Activated T-cell treated with anti-CD3 and anti-CD28 coated beads, Interleukin-2, amount 50 U/mL, for 72 hours (primary cell): ENCODE measurements at places on chromosomes 6 and 20.

DNA sequence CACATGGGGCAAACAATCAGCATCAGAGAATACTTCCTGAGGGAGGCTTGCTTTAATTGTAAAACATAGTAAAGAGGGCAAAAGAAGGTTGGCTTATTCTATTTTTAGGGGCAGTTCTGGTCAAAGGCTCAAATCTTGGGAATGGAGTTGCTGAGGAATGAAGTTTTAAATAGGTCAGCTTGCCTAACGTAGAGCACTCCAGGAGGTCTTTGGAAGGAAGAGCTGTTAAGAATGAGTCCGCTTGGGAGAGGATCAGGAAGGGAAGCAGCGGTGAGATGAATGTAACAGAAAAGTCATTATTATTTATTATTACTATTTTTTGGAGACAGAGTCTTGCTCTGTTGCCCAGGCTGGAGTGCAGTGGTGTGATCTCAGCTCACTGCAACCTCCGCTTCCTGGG, 108.7 kb downstream of the ZFAND3 start:
- no peak for DNase-seq

GRCh38 chr6:157226761-157227160, 96.6 kb downstream of the TMEM242 start:
- no peak for DNase-seq

DNA sequence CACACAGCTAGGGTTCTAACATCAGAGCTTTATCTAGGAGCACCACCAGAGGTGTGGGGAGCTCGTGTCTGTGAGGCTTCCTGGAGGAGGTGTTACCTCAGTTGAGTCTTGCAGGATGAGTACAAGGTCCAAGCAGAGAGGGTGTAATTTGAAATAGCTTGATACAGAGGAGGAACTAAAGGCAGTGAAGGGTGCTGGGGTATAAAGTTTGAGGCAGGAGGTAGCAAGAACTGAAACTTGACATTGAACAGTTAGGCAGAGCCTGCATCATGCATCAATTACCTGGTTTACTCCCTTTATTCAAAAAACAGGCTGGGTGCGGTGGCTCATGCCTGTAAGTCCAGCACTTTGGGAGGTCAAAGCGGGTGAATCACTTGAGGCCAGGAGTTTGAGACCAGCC, 241.2 kb downstream of the UST start:
- no peak for DNase-seq

DNA sequence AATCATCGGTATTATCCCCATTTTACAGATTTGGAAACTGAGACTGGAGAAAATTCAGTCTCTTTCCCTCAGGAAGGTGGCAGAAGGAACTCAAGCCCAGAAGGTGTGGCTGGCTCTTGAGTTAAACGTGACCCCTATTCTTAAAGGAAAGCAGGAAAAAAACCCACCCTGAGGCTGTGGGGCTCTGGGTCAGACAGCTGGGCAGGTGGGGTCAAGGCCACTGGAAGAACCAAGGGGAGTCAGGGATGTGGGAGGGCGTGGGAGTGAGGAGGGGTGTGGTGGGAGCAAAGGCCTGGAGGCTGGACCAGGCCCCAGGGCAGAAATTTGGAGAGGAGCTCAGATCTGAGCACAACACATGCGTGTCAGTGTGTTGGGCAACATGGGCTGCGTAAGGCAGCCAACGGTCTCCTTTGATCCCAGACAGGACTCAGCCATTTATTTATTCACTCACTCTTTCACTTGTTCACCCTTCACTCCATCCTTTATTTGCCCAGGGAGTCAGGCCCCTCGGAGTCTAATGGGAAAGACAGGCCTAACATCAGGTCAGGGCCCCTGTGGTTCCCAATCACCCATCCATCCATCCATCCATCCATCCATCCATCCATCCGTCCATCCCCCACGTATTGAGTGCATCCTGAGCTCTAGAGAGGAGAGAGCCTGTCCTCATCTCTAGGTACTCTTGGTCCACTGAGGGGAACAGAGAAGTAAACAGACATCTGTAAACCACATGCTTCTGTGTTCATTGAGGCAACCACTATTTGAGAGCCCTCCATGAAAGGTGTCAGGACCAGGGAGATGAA, 165.0 kb downstream of the VEGFA start:
- DNase-seq, result no peak
